ENCODE measurements at places on chromosomes 12 and 14. TPM values are rescaled to one million over a fixed set of nuclear protein-coding genes. Genes with fewer than 3 reads are reported as not detected.

ARID2 gene
- total RNA-seq = 52.7 TPM

KMT2D gene
- total RNA-seq = 44.0 TPM

TWF1 gene
- total RNA-seq = 65.4 TPM

C12orf43 gene
- total RNA-seq = 8.2 TPM

PMCH gene
- total RNA-seq = not detected

COL2A1 gene
- total RNA-seq = 1.6 TPM

KRT86 gene
- 40.8 TPM for total RNA-seq

MYH7 gene
- 84.4 TPM for total RNA-seq

ADAMTS20 gene
- 0.10 TPM for total RNA-seq

DERA gene
- 33.8 TPM for total RNA-seq

JPH4 gene
- 0.39 TPM for total RNA-seq

All from skin of body (tissue), 3 donors.